ENCODE measurements at places on chromosomes 1 and 21. TPM values are rescaled to one million over a fixed set of nuclear protein-coding genes. Genes with fewer than 3 reads are reported as not detected.

DNA sequence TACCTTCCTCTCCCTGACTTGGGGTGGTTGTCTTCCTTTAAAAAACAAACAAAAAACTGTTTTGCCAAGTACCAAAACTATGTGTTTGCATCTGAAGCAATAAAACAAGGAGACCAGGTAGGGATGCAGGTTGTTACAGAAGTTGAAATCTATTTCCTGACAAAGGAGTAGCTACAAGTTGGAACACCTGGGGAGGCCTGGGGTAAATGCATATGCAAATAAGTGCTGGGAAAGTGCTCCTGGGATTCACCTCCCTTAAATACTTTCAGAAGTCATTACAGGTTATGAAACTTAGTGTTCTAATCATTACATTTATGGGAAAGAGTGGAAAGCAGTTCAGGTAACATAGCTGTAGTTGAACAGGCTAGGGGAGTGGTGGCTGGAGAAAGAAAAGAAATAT, 1.9 kb upstream of the TSNAX start:
- no peaks in the 10 kb centered on the region for H3K4me1 ChIP-seq
- no peak overlapping the region for H3K27ac ChIP-seq
- no peaks in the 10 kb centered on the region for H3K27me3 ChIP-seq
- H3K36me3 ChIP-seq: peaks cover 7% of the 10 kb centered on the region
- H3K4me3 ChIP-seq: no peak overlapping the region

TSPEAR gene
- polyA plus RNA-seq: 2.6 TPM

NPHS2 gene
- not detected for polyA plus RNA-seq

- no peak overlapping the region for H3K27ac ChIP-seq
- peaks cover 16% of the 10 kb centered on the region for H3K4me1 ChIP-seq
- H3K36me3 ChIP-seq: no peaks in the 10 kb centered on the region
Measured at GRCh38 chr1:52907068-52907811, 14.3 kb downstream of the ECHDC2 start.

PRDM16 gene
- polyA plus RNA-seq: 11.3 TPM

Data from heart left ventricle (tissue), 16 donors.